Bronchial epithelial cell (primary cell): ENCODE measurements at places on chromosomes 2 and 18.

DNA sequence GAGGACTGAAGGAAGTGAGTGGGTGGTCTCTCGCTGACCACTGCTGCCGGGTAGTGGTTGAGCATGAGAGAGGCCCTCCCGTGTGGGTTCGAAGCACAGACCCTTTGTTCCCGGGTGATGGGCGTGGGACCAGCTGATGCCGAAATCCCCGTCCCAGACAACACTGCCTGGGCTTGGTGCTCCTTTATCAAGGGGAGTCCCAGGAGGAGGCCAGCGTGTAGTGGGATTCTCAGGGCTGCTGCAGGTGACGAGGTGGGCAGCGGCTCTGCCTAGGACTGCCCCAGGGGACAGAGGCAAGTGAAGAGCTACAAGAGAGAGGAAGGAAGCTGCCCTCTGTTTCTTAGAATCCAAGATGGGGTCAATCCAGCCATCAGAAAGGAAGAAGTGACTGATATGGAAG is 251.3 kb upstream of the PXDN start:
- no peak for DNase-seq

GRCh38 chr2:136126421-136126926 is 8.5 kb upstream of the CXCR4 start:
- DNase-seq, result no peak

DNA sequence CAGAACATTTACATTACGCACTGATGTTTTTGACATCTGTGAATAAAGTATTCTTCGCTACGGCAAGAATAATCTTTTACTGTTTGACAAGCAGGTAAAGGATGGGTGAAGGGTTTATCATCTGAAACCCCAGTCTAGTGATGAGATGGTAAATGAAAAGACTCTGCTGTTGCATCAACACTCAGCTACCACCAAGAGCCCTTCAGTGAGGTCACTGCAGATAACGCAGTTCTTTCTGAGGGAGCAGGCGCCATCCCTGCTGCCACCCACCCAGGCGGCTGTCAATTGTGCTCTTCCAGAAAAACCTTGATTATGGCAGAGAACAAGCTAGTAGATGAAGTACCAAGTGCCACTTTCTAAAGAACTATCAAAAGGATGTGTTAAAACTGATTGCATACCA is 58.7 kb downstream of the ABCG8 start:
- no peak for DNase-seq

GRCh38 chr2:9380702-9381628 is 42.4 kb downstream of the ITGB1BP1 start:
- DNase-seq, result peak; percentile 83

DNA sequence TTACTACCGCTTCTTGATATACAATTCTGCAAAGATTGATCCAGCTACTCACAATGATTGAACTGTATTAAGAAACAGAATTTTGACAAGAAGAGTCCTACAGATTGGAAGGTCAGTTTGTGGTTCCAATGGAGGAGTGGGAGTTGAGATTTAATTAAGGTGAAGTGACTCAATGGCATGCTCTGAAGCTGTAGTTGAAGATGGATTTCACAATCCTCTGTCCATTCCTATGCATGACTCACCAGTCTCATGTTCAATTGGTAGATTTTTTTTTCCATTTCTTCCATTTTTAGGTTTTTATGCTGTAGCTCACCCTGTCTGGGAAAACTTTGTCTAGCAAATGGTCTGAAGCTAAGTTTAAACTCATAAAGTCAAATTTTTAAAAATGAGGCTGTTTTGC is 83.3 kb downstream of the DPP4 start:
- peak; percentile 91 for DNase-seq

GRCh38 chr2:73414696-73415095 is 29.1 kb downstream of the ALMS1 start:
- no peak for DNase-seq

DNA sequence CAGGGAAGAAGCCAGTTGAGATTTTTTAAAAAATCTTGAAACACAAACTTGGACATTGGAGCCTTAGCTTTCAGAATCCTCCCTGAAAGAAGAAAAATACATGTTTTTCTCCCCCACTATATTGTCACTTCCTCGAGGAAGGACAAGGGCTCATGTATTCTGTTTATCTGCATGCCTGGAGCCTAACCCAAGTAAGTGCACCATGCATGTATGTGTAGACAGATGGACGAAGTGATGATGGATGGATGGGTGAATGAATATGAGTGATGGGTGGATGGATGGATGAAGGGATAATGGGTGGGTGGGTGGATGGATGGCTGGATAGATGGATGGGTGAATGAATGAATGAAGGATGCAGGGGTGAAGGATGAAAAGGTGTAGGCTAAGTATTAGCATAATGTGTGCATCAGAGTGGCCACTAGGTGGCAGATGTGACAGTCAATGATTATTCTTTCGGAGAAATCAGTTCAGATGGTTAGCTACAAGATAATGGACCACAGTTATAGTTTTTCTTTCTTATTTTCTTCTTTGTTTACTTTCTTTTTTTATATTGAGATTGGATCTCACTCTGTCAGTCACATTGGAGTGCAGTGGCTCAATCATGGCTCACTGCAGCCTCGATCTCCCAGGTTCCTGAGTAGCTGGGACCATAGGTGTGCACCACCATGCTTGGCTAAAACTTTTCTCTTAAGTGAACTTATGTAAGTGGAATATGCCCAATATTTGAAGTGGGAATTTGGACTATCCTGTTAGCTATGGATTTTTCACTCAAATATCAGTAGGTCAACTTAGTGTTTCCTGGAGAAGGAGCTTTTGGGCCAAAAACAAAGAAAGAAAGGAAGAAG is 18.5 kb upstream of the CCDC93 start:
- DNase-seq, result peak; percentile 34

DNA sequence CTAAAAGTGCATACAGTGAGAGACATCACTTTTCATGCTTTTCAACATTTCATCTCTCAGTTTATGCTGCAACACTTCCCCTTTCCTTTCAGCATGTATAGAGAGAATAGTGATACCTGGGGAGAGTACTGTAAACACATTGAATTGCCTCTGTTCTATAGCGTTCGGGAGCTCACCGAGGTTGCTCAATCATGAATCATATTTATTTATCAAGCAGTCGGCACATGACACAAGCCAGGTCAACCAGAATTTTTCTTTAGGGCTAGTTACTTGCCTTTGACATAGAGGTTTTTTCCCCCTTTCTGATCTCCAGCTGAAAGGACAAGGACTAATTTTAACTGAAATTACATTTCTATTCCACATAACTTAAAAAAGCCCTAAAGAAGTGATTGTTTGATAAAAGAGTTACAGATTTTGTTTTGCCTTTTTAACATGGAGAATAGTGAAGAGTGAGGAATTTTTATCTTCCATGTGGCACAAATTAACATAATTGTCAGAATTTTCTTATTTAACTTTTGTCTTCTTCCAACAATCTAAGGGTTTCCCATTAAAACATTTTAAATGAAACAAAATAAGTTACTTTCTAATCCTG is 690.9 kb upstream of the TMEFF2 start:
- peak; percentile 82 for DNase-seq

GRCh38 chr2:174577967-174578589 is 19.5 kb downstream of the WIPF1 start:
- peak; percentile 51 for DNase-seq

DNA sequence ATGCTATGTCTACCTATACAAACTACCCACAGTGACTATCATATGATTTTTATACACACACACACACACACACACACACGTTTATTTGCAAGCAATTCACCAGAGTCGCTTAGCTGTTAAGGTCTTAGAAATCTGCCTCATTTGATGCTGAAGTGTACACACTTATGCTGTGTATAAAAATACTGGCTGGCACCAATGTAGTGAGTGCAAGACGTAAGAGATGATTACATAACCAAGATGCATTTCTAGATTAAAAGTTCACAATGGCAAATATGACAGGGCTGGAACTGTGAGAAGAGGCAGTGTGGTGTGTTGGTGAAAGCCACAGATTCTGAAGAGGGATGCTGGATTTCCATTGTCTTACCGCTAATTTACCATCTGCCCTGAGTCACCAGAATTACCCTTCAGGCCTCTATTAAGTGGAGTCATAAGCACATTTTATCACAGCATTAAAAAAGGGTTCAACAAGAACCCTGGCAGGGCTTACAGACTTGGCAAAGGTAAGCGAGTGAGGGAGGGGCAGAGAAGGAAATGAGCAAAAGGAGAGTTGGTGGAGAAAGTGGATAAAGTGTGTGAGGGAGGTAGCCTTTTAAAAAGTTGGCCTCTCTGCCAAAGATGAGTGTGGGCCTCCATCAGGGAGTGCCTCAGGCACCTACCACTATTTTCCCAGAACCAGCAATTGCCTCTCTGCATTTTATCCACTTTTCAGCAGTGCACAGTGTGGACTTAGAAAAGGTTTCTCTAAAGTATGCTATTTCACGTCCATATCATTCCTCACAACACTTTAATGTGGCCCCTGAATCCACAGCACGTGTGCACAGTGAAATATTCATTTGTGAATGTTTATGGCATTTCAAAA is 21.5 kb downstream of the MEIS1 start:
- no peak for DNase-seq

DNA sequence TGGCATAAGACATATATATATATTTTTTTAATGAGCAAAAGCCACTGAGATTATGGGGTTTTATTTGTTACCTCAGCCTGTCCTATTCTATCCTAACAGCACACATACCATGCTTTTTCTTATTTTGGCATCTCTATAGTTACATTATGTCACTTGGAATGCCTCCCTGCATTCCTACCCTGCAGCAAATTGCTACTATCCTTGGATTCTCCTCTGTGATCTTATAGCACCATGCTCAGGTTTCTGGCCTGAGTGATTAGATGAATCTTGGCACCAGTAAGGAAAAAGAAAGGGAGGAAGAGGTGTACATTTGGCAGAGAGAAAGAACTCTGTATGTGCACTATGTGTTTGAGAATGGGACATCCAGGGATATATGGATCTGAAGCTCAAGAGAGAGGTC is 86.3 kb upstream of the PELI1 start:
- DNase-seq, result no peak
